ENCODE measurements at places on chromosomes 7 and 10.

DNA sequence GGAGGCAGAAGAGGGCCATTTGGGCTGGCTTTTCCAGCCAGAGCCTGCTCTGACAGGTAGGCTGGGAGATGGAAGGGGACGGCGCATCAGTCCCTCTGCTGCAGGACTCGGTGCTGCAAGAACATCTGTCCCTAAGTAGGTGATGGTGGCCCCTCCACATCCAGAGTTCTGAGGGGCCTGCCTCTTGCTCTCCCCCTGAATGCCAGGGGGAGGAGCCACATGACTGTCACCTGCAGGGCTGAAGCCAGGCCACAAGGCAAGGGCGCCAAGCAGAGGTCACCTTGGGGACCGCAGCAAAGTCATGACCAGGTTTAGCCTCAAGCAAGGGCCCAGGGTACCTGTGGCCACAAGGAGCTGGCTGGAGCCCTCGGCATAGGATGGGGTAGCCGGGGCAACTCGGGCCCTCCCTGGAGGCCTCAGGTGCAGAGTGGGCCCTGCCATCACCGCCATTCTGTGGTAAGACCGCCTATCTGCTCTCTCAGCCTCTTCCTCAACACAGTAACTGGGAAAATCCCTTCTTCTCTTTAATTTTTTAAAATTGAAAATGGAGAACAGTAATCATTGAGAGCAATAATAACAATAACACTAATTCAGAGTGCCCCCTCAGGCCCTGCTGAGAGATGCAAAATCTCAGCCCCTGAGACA lies 99.3 kb downstream of the FAM53B start:
- no peak for DNase-seq

GRCh38 chr7:41570766-41571165 lies 132.1 kb downstream of the INHBA start:
- DNase-seq = no peak

DNA sequence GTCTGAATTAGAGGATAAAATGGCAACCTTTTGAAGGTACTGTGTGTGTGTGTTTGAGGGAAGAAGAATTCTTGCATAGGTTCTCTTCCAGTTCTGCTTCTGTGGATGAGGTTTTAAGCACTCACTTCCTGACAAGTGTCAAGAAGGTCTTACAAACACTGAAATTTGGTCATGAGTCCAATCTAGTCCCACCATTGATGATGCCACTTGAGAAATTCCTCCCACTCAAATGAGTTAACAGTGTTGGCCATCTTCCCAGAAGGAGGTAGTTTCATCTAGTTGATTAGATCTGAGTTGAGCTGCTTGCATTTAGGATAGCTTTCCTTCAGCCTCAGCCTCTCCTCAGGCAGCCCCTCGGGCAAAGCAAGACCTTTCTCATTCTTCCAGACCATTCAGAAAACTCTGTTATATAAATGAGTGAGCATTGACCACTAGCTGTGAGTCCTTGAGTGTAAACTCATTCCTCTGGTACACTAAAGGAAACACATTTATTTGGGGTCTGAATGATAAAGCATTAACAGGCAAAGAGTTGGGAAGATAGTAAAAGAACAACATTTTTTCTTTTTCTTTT lies 189.5 kb downstream of the TRIL start:
- no peak for DNase-seq

- DNase-seq = no peak
Observed at GRCh38 chr7:12314199-12314598, 89.5 kb downstream of the VWDE start.

DNA sequence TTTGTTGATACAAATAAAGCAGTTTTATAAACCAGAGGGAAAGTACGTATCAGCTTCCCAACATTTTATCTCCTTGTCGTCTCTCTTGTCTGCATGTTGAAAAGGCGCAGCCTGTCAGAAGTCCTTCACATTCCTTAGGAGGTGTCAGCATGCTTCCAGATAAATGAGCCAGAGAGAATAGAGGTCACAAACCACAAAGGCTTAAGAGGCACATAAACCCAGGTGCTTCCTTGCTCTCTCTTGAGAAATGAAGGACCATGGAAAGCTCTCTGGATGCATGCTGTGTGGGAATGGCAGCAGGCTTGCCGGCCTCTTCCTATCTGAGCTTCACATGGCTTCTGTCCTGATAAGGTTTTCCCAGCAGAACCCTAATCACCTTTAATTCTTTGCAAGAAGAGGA lies 448.5 kb downstream of the XPNPEP1 start:
- no peak for DNase-seq

DNA sequence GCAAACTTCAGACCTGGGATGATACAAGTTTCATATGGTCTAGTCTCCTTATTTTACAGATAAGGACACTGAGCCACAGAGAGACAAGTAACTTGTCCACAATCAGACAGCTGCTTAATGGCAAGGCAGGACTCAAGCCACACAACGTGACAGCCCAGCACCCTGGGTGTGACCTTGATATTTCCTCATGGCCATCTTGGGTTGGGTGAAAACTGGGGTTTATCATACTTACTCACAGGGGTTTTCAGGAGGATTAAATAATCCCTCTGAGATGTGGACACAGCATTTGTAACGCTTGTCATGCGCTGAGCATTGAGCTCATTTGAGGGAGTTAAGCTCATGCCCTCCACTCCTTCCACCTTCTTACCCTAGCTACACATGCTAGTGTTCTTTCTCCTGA lies 58.0 kb downstream of the ABLIM1 start:
- no peak for DNase-seq

DNA sequence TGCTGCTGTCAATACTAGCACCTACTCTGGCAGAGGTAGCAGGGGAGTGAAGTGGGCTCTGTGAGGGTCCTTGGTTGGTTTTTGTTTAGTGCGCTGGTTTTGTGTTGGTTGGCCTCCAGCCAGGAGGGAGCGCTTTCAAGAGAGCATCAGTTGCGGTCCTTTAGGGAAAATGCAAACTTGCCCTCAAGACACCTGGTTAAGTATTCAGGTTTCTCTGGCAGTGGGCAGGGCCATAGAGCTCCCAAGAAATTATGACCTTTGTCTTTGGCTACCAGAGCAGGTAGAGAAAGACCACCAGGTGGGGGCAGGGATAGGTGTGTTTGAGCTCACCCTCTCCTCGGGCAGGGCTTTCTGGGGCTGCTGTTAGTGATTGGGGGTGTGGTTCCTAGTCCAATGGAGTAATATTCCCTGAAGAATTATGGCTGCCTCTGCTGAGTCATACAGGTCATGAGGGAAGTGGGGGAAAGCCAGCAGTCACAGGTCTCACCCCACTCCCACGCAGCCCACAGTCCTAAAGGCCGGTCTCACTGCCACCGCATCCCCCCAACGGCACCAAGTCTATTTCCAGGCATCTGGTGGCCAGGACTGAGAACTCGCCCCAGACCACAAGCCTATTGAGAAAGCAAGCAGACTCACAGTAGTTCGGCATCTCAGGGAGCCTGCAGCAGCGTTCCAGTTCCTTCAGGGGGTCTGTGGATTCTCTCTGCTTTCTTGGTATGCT lies 280.5 kb downstream of the SFMBT2 start:
- DNase-seq = no peak

DNA sequence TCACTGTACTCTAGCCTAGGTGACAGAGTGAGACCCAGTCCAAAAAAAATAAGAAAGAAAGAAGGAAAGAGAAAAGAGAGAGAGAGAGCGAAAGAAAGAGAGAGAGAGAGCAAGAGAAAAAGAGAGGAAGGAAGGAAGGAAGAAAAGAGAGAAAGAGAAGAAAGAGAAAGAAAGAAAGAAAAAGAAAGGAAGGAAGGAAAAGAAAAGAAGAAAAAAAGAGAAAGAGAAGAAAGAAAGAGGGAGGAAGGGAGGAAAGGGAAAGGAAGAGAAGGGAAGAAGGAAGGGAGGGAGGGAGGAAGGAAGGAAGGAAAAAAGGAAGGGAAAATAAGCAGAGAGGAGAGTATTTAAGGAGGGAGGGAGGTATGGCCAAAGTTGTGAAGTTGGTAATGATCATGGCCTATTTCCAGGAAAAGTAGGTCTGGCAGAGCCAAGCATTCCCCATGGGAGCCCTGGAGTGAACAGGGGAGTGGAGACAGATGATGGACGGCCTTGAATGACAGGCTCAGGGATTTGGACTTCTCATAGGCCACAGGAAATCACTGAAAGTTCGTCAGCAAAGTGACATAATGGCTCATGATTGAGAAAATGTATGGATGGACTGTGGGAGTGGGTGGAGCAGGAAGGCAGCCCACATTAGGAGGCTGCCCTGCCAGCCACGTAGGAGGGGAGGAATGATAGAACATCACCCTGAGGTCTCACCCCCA lies 44.8 kb upstream of the CUX1 start:
- no peak for DNase-seq

DNA sequence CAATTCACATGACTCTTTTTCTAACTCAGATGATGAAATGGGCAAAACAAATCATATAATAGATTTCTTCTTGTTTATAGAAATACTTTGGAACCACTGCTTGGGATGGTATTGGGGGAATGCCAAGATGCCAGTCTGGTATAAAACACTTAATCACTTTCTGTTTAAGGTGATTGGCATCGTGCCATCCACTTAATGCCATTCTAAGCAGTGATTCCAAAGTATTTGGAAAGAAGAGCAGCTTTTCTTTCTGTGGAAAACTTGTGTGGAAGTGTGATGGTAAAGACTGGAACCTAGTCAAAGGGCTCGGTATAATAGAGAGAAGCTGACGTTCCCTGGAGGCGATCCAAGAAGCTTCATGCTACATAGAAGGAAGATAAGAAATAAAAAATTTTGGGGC lies 120.6 kb downstream of the TMEM26 start:
- no peak for DNase-seq

DNA sequence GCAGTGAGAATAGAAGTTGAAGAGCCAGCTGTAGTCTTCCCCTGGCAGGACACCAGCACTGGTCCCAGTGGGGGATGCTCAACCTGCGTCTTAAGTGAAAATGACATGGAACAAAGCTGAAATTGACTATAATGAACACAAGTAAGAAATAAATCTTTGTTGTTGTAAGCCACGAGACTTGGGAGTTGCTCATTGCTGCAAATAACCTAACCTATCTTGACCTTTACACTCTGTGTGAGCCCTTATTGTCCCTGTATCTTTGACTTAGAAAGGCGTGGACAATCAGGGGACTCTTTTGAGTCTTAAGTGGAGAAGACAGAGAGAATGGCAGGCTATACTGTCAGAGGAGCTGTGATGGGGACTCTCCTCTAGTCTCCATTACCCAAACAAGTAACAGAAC lies 16.9 kb downstream of the ZC3HAV1L start:
- DNase-seq = no peak

- no peak for DNase-seq
Observed at GRCh38 chr7:142384493-142384922, 126.7 kb upstream of the PRSS58 start.

- DNase-seq = no peak
Observed at GRCh38 chr10:95464280-95464679, 96.9 kb downstream of the SORBS1 start.

DNA sequence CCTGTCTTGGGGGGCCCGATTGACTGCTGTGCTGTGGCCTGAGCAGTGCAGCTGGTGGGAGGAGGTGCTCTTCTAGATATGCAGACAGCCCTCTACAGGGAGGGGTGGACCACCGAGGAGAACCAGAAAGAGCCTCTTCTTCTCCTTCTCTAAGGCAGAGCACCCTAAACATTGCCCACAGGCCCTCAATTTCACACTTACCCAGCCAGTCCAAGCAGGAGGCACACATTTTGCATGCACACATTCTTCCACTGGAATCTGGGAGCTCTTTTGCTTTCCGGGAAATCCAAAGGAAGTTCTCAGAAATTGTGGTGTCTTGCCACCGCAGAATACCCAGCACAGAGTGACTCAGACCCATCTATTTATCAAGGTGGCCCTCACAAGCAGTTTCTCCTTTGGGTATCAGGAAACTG lies 45.8 kb downstream of the EEPD1 start:
- no peak for DNase-seq

GRCh38 chr7:151083071-151083823 lies at the start of gene TMUB1:
Gene TMUB1, minus strand, starts transcription at chr7:151083493. Its CDS starts 930 bp downstream, at chr7:151082563.
- DNase-seq = peak; percentile 91

GRCh38 chr7:7175075-7175695 lies 7.2 kb upstream of the C1GALT1 start:
- DNase-seq = no peak

DNA sequence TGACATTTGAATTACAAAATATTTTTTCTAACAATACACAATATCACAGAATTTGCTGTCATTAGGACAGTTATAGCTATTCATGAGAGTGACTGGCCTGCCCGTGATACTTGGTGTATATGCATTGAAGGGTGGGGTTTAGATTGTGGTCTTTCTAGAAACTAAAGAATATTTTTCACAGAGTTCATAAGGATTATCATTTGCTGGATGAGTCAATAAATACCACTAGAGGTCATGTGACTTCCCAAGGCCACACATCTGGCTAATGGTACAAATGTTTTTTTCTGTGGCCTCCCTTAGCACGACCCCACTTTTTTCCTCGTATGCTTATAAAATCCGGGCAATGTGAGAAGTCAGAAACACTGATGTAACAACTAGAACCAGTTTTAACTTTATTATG lies 5.2 kb downstream of the OPTN start:
- DNase-seq = no peak

DNA sequence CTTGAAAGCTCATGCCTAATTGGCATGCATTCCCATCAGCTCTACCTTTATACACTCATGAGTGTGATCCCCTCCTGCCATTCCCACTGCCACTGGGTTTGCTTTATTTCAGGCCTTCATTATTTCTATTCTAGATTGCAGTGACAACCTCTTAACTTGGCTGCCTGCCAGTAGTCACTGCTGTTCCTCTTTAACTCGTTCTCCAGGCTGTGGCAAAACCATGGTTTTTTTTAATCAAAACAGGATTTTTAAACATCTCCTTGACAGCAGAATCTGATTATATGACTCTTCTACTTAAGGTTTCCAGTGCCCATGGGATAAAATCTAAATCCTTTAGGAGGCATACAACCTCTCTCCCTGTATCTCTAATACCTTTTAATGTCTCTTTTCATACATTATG lies 223.7 kb upstream of the PCDH15 start:
- no peak for DNase-seq

- no peak for DNase-seq
Observed at GRCh38 chr10:6409971-6410643, 170.0 kb downstream of the PRKCQ start.

GRCh38 chr10:112497347-112497950 lies 50.4 kb downstream of the VTI1A start:
- DNase-seq = no peak

DNA sequence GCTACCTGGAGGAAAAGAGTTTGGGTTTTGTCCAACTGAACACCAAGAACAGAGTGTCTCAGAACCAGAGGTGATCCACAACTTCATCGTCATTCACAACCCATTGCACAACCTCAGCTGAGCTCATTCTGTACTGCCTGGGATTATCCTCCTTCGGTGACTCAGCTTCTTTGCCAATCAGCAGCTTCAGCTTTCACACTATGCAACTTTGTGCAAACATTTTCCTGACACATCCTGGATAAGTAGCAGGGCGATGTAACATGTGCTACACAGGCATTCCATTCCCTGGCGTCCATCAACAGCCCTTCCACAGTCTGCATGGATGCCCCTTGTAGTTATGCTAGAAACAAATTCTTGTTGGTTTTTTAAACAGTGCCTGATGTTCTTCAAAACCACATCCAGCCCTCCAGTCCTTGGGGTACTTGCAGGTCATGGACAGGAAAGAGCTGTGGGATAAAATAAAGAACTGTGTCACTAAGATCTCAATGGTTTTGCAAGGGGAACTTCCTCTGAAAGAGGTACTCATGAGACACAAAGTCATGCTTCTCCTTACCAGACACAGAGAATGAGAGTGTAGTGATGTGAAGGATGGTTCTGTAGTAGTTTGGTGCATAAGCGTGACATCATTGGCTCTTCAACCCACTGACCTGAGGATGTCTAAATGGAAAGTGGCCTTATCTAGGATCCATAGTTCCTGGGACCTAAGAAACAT lies 478.5 kb downstream of the KIF20B start:
- no peak for DNase-seq
